ENCODE measurements at places on chromosomes 16 and 17. TPM values are rescaled to one million over a fixed set of nuclear protein-coding genes. Genes with fewer than 3 reads are reported as not detected.

The TEKT5 gene
- 0.42 TPM for total RNA-seq

The MAF gene
- total RNA-seq: 0.15 TPM

DNA sequence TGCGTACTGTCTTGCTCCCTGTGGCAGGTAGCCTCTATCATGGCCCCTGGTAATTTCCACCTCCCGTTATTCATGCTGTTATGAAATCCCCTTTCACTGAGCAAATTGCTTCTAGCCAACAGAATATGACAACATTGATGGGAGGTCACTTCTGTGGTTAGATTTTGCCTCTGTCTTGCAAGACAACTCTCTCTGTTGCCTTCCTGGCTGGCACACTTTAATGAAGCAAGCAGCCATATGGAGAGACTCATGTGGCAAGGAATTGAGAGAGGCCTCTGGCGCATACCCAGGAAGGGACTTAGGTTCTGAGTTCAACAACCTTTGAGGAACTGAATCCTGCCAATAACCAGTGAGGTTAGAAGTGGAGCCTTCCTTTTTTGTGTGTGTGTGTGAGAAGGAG lies 51.8 kb upstream of the GPRC5B start:
- no peak for DNase-seq

DNA sequence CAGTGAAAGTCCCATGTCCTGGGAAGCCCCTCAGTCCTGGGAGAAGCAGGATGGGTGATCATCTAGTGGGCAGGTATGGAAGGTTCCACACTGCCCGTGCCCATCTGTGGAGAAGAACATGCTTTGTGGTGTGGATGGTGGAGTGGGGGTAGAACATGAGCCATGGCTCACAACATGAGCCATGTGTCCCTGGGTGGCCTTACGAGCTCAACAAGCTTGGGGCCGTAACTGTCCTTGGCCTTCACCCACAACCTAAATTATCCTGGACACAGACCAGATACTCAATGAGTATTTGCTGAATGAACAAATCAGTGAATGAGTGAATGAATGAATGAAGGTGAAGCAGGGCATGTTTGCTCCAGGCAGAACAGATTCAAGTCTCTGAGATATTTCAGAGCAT lies 13.5 kb downstream of the SOX8 start:
- DNase-seq: no peak

- DNase-seq: no peak
Measured at GRCh38 chr16:48153774-48154173, 2.0 kb downstream of the ABCC12 start.

- peak; percentile 36 for DNase-seq
Measured at GRCh38 chr17:39757176-39757662, 19.5 kb downstream of the GRB7 start.

The CCL17 gene
- total RNA-seq: not detected

- DNase-seq: no peak
Measured at GRCh38 chr16:371515-372301, 1.4 kb upstream of the MRPL28 start.

The ANKRD40 gene
- total RNA-seq: 35.3 TPM

GRCh38 chr16:55018881-55019280 lies 88.2 kb downstream of the IRX5 start:
- DNase-seq: no peak

DNA sequence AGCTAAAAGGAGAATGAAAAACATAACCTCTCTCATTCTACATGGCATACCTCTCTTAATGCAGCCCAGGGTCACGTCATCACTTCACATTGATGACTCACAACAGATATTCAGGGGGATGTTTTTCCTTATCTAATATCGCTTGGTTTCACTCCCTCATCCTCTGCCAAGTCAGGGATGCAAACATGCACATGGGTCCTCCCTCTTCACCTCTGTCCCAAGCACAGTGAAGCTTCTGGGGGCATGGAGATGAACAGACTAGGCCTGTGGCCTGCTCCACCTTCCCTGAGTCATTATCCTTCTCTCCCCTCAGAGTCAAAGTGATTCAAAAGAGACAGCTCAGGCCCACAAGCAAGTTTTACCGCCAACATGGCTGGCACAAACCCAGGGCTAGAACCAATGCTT lies 2.3 kb upstream of the MT2A start:
- no peak for DNase-seq

- DNase-seq: no peak
Measured at GRCh38 chr16:80875616-80876015, 71.2 kb upstream of the CDYL2 start.

Measured in B cell (primary cell).